ENCODE measurements at places on chromosomes 12 and 14.
A peak's percentile ranks its signal among the peaks of the same experiment; 100 is the strongest.

GRCh38 chr14:103061482-103061976 is 4.2 kb upstream of the CDC42BPB start:
- no peak for DNase-seq

- no peak for DNase-seq
Measured at GRCh38 chr12:42946871-42947381, 357.4 kb upstream of the PRICKLE1 start.

- DNase-seq = no peak
Measured at GRCh38 chr12:118946256-118946655, 35.1 kb upstream of the SRRM4 start.

GRCh38 chr12:101845137-101845711 is 14.5 kb upstream of the GNPTAB start:
- DNase-seq = no peak

DNA sequence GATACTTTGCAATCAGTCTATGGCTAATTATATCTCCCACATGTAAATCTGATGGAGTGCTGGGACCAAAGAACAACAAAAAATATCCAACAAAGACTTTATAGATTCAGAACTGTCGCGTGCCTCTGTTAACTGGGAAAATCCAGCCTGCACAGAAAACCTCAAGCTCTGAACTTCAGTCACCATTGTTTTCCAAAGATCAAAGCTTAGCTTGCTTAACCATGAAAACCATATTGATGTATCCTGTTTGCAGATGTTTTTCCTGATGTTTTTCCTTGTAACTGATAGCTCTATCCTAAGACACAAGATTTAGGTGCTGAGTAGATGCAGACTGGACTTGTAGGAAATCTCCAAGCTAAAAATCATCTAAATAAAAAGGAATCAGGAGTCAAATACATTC is 163.7 kb downstream of the GXYLT1 start:
- DNase-seq = no peak

GRCh38 chr12:94174576-94174975 is 26.2 kb downstream of the PLXNC1 start:
- peak; percentile 51 for DNase-seq

- DNase-seq = no peak
Measured at GRCh38 chr14:55556929-55557623, 22.9 kb upstream of the KTN1 start.

DNA sequence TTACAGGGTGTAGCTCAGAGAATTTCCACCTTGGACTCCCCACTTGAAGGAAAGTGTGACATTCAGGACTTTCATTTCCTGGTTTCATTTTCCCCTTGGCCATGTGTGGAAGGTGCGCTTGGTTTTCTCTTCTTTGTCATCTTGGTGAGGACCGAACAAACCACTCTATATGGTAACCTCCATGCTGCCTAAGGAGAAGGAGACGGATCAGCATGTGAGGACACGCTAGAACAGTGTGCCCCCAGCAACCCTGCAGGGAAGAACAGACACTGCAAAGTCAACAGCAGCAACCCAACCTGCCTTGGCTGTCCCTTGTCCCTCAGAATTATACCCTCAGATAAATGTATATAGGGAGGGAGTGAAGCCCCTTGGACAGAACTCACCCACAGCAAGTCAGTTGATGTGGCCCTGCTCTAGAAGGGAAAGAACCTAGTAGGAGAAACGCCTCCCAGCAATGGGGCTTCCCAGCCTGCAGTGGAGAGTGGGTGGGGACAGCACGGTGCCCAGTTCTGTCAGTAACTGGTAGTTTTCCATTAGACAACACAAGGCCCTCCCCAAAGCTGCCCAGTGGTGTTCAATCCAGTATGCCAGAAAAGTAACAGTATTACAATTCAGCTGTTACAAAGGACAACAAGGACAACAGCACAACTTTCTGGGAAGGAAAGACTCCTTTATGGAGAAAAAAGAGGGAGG is 18.9 kb upstream of the COCH start:
- no peak for DNase-seq

DNA sequence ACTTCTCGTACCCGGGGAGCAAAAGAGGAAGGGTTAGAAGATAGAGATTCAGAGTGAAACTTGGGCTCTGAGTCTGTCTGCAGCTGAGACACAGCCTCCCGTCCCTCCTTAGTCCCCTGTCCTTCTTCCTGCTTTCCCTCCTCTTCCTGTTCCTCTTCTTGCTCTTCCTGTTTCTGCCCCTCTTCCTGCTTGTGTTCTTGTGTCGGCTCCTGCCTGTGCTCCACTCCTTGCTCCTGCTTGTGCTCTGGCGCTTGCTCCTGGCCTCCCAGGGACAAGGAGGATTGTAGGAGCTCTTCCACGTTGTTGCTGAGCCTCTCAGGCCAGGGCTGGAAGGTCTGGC is 3.0 kb downstream of the ACRBP start:
- DNase-seq = no peak

GRCh38 chr14:94775091-94775870 is 5.4 kb upstream of the GSC start:
- no peak for DNase-seq

DNA sequence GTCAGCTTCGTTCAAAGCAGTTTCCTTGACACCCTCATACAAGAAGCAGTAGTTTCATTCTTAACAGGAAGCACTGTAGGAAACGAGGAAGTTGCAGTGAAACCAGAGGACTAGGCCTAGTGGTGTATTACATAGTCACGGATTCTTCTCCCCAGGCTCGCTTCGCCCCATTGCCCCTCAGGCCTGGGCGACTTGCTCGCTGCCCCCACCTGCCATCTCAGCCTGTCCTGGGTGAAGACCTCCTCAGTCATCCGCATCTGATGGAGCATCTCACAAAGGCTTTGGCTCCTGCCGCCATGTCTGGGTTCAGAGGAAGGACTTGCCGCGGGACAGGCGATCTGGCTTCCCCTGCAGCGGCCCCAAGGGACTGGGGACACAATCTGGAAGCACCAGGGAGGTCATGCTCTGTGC is 93.5 kb downstream of the LMNTD1 start:
- DNase-seq = no peak

- no peak for DNase-seq
Measured at GRCh38 chr12:130992448-130992847, 38.7 kb downstream of the ADGRD1 start.

GRCh38 chr14:104214431-104215218 is 76.2 kb downstream of the KIF26A start:
- no peak for DNase-seq

DNA sequence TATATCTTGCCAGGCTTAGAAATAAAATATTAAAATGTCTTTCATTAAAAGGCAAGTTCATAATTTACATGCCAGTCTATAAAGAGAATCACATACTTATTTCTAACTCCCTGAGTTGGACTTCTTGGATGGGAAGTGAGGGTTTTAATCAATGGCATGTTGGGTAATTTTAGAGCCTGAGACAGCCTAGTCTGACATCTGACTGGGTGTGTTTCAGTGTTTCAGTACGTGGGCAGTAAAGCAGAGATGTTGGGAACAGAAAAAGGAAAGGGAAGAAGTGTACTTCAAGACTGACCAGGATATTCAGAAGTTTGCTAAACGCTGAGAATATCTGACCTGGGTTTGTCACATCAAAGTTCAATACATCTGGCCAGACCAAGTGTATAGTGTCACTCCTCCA is 171.8 kb downstream of the BTG1 start:
- DNase-seq = no peak

- DNase-seq = peak; percentile 58
Measured at GRCh38 chr12:27142101-27142721, 59.8 kb upstream of the C12orf71 start.

- peak; percentile 33 for DNase-seq
Measured at GRCh38 chr12:115000038-115000437, 316.1 kb upstream of the TBX3 start.

DNA sequence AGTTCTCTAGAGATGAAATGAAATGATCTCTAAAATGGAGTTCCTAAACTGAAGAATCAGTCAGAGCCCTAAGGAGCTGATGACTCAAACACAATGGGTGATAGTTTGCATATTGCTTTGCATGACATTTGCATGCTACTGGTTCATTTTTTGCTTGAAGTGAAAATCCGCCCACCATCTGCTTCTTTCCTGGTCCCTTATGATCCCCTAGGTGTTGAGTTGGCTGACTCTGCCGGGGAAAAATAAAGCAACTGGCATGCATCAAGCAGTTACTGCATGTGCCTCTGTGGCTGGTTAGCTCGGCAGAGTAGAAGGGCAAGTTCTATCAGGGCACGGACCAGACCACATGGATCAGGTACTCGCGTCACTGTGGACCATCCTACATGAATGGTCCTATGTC is 151.1 kb downstream of the PPM1H start:
- no peak for DNase-seq

DNA sequence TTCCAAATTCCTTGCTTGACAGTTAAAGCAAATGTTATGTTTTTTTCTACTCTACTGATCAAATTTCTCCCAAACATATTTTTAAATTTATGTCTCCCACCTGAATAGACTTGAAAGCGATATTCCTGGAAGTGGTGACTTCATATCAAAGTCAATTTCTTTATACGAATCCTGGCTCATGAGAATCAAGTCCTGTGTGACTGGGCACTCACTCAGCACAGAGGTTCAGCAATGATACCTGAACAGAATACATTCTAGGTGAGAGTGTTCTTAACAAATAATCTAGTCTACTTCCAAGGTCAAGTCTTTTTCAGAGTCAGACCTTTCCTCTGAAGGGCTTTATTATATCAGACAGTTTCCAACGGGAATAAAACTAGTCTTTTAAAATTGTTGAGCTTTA is 1070.6 kb downstream of the TRHDE start:
- DNase-seq = no peak

- no peak for DNase-seq
Measured at GRCh38 chr14:25122843-25123242, 72.9 kb upstream of the STXBP6 start.

GRCh38 chr12:14408208-14408607 is 42.7 kb downstream of the ATF7IP start:
- DNase-seq = peak; percentile 64

DNA sequence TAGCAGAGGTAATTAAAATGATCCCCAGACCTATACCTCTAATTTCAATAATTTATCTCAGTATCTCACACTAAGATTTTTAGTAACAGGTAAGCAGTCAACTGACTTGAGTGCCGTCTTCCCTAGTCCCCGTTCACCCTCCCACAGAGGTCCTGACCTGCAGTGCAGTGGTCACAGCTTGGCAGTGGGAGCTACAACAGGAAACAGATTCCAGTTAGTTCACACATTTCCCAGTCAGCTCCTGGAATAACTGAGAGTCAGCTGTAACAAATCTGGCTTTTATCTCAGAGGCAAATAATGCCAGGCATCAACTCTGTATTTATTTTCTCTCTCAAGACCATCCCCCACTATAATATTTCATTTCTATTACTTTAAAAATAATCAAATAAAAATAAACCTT is 308.2 kb downstream of the ATP23 start:
- no peak for DNase-seq

DNA sequence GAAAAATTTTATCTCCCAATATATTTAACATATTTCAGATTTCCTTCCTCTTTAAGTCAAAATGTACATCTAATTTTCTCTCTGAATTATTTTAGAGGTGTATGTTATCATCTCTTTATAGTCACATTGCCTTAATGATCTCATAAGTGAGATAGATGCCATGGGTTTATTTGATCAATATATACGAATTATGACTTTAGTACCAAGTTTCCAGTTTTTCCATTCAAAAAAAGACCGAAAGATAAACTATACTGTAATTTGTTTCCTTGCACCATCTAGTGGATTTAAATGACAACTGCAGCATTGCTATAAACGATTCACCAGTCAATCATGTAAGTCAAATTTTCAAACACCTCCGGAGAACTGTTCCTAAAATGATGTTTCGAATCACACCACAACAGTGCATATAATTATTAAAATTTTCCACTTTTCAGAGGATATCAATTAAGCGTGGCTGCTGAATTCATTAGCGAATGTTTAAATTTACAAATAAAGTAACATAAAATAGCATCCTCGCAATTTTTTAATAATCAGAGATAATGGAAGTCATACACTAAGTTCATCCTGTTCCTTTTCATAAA is 419 bp upstream of the ATXN7L3B start:
- DNase-seq = peak; percentile 71

DNA sequence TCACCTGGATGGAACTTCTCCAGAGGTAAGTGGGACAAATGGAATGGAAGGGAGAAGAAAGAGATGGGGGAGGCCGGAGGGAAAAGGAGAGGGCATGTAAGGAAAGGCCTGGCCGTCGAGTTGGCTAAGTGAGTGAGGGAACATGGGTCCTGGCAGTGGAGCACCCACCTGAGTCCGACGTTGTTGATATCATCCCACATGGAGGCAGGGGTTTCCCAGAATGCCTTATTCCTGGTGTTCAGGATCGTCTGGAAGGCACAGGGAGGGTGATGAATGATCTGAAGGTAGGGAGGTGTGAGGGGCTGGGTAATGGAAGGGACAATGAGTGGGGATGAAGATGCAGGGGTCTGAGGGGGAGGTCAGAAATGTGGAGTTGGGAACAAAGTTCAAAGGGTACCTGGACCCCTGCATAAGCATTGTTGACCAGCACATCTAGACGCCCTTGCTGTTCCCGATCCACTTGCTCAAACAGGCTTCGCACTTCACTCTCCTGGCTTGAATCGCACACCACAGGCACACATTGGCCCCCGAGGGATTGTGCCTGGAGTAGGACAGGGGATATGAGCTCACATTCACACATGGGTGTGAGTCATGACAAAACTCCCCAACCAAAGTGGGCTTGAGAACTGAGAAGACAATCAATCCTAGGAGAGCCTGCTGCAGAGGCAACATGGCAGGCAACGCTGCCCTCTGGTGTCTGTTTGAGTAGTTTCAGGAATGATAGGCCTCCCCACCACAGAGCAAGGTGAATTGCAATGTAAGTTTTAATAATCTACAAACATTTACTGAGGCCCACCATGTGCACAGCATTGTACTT is 3.0 kb downstream of the DHRS1 start:
- DNase-seq = peak; percentile 36

Measured in MM.1S (cell line).